ENCODE measurements at places on chromosomes 5 and 9.

DNA sequence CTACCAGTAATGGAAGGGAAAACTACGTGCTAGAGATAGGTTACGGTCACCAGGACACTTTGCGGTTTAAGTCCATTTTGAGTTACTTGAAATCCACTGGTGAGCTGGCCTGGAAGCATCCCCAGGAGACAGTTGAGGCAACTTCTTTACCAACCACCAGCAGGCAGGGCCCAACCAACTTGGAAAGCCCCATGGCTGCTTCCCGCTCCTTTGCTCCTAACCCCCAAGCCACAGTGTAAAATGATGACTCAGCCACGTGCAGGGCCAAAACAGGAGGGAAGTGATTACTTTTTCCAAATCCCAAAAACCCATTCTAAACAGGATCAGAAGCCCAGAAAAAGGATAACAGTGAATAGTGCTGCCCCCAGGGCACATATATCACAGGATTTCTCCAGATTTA, 87.4 kb downstream of the PAX5 start:
- no peak for DNase-seq

- no peak for DNase-seq
Measured at GRCh38 chr5:173065155-173065554, 9.0 kb downstream of the CREBRF start.

GRCh38 chr9:3136230-3136629, 292.3 kb upstream of the PUM3 start:
- DNase-seq, result no peak

- no peak for DNase-seq
Measured at GRCh38 chr5:141815051-141815795, 63.0 kb downstream of the PCDH1 start.

DNA sequence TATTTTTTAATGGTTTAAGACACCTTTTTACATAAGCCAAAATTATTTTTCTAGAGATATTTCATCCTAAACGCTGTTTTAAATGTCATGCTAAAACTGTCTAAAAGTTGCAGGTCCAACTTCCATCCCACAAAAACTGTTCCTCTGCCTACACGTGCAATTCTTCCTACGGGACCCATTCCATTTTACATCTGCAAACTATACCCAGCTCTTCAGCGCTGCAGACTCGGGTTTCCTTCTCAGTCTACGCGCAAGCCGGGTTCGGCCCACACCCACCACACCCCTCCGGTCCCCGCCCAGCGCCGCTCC, 8.7 kb downstream of the RANBP6 start:
- DNase-seq, result no peak

- DNase-seq, result no peak
Measured at GRCh38 chr5:168661593-168662485, 82.7 kb upstream of the PANK3 start.

DNA sequence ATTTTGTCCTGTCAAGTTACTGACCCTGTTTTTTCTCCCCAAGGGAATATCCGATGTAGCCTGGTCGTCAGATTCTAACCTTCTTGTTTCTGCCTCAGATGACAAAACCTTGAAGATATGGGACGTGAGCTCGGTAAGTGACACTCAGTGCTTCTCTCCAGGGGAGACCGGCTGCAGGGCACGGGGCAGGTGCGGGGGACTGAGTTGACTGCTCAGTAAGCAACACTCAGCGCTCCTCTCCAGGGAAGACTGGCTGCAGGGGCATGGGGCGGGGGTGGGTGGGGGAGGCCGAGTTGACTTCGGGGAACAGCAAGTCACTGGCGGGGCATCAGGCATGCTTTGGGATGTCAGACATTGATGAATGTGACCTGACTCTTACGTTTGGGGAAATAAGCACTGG, 6.0 kb downstream of the WDR5 start:
- no peak for DNase-seq

DNA sequence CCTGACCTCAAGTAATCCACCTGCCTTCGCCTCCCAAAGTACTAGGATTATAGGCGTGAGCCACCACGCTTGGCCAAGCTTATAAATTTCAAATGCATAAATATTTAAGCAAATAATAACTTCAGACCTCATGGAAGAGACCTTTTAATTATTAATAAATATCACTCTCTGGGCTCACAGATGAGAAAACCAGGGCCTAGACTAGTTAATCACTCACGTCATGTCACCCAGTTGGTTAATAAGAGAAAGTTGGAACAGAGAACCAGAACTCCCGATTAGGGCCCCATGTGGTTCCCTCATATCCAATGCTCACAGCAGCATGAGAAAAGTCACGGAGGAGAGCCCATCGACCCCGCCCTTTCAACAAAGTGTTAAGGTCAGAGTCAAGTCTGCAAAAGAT, 79.3 kb downstream of the EPB41L4A start:
- DNase-seq, result no peak

GRCh38 chr5:59521476-59521875, 372.1 kb downstream of the PDE4D start:
- no peak for DNase-seq

DNA sequence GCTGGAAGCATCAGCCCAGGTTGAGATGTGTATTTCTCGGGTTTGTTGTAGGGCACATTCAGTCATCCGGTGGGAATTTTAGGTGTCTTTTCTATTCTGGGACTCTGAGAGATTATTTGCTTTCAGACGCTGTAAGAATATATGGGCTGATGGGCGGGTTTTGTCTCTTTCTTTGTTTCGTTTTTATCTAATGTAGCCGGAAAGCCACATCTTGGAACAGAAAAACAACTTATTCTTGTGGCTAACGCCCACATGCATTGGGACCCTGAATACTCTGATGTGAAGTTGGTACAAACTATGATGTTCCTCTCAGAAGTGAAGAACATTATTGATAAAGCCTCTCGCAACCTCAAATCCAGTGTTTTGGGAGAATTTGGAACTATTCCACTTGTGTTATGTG, 22.4 kb downstream of the SCGB3A1 start:
- DNase-seq, result no peak

Measured in stimulated activated CD8-positive, alpha-beta memory T cell treated with anti-CD3 and anti-CD28 coated beads, Interleukin-15, amount 100 ng/mL, for 48 hours (primary cell).